ENCODE measurements at places on chromosomes 3 and 15.

- DNase-seq = no peak
These were observed 143.5 kb downstream of the GAP43 start for GRCh38 chr3:115766587-115767482.

DNA sequence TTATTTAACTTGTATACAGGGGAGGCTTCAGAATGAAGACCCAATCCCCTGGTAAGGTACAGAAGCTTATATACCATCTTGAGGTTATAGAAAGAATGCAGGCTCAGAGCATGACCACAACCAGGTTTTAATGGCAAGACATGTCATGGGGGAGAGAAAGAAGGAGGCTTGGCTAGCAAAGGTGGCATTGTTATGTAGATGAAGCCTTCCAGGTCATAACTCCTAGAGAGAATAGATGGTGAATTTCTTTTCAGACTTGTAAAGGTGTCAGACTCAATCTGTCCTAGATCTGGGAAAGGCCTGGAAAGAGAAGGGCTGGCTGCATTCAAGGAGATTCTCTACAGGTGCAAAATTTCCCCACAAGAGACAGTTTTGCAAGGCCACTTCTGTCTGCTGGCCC lies 99.4 kb upstream of the CTDSPL start:
- no peak for DNase-seq

DNA sequence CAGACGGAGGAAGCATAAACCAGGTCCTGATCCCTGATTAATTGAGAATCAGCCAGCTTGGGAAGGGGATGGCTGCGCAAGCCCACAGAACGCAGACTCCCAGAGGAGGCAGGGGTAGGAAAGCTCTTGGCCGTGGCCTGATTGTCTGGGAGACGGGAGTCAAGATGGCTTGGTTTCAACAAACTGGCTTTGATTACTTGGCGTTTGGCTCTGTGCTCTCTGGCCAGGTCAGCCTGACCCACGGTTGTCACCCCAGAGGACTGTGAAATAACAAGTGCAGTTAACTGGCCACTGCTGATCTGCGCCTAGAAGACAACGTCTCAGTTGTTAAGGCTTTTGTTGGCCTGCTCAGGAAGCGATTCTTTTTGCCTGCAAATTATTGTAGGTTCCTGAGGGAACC lies 387.0 kb upstream of the PROK2 start:
- no peak for DNase-seq

DNA sequence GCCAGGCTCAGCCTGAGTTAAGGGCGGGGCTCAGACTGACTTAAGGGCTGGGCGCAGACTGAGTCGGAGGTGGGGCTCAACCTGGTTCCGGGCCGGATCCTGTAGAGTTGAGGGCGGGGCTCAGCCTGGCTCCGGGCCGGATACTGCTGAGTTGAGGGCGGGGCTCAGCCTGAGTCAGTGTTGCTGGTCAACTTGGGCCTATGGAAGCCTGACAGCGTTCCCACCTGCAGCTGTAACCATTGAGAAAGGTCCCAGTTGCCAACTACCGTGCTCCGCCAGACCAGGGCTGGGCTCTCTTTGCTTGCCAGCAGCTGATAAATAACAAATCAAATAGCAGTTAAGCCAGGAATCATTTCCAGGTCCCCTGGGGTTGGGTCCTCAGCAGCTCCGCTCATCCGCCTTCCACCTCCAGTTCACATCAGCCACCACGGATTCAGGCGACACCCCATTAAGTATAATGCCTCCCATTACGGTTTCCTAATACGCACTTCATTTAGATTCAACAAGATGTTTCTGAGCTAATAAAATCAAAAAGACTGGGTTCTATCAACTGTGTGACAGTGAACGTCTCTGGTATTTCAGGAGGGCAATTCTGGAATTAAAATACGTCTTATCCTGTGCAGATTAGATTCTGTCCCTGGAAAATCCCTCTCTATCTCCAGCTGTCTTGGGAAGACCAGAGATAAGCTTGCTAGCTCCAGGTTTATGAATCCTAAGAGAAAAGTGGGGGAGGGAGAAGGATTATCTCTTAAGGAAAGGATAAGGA lies 7.3 kb downstream of the GRIP2 start:
- no peak for DNase-seq

DNA sequence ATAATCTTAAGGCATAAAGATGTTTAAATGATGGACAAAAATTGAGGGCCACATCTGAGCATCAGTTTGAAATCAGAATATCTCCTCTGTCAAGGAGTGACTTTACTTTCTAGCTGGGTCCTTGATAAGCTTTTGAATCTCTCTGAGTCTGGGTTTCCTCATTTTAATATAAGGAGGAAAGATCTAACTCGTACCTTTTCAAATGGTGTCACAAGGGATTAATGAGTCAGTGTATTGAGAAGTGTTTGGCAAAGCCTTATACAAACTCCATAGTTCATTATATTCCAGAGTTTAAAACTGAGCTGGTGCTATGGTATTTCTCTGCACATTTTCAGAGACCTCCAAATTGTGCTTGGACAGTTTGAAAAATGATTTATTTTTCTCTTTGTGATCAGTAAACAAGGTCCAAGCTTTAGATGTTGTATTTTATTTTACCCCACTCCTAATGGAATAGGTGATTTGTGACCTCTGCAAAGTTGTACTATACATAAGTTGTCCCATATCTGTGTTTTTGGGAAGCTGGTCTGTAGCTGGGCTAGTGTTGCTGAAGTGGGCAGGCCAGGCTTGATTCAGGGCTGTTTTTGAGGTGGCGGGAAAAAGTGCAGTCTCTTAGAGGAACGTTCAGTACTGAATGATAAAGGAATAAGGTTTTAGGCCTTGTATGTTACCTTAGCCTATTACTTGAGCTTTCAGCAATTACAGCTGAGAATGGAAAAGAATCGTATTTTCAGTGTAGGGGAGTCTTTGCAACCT lies 5.6 kb downstream of the FNDC3B start:
- no peak for DNase-seq

GRCh38 chr3:133965906-133966305 lies 63.8 kb downstream of the SLCO2A1 start:
- no peak for DNase-seq

DNA sequence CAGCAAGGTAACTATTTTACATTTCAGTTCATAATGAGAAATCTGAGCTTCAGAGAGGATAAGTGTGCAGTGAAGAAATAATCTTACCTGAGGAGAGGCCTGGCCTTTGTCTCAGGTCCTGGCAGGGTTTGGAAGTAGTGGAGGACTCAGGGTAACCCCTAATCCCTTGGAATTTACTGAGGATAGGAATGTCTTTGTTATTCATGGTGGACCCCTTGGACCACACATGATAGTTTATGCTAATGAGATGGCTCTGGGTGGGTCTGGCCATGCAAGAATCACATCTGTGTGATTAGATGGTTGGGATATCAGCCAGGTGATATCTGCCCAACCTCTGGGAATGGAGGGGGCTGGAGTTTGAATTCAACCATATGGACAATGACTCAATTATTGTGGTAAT lies 65.0 kb upstream of the DAZL start:
- DNase-seq = no peak

Data from activated CD8-positive, alpha-beta memory T cell treated with anti-CD3 and anti-CD28 coated beads, Interleukin-2, amount 50 U/mL, for 48 hours (primary cell).